ENCODE measurements at places on chromosomes 13 and 19. TPM values are rescaled to one million over a fixed set of nuclear protein-coding genes. Genes with fewer than 3 reads are reported as not detected.

MAST1 gene
- 28.9 TPM for total RNA-seq

ZNF177 gene
- total RNA-seq, result 1.2 TPM

KLC3 gene
- total RNA-seq, result 22.8 TPM

TEKTIP1 gene
- total RNA-seq, result 1.2 TPM

ZNF90 gene
- not detected for total RNA-seq

RGCC gene
- 3.2 TPM for total RNA-seq

S1PR4 gene
- total RNA-seq, result 0.71 TPM

PLIN5 gene
- 8.1 TPM for total RNA-seq

CYP2F1 gene
- total RNA-seq, result not detected

PLK5 gene
- not detected for total RNA-seq

UGGT2 gene
- 27.1 TPM for total RNA-seq

CACNG6 gene
- 0.15 TPM for total RNA-seq

GRK1 gene
- total RNA-seq, result not detected

ZNF611 gene
- 12.2 TPM for total RNA-seq

PTH2 gene
- total RNA-seq, result 9.5 TPM

MIR17HG gene
- 10.3 TPM for total RNA-seq

ZNF460 gene
- 43.1 TPM for total RNA-seq

CYP2S1 gene
- total RNA-seq, result 17.6 TPM

ZNF99 gene
- total RNA-seq, result not detected

SIAH3 gene
- not detected for total RNA-seq
